ENCODE measurements at places on chromosomes 3 and 15.

- no peak for DNase-seq
Measured at GRCh38 chr15:95025924-95026728, 794.8 kb downstream of the MCTP2 start.

- DNase-seq: no peak
Measured at GRCh38 chr3:10635446-10636076, 130.2 kb upstream of the ATP2B2 start.

DNA sequence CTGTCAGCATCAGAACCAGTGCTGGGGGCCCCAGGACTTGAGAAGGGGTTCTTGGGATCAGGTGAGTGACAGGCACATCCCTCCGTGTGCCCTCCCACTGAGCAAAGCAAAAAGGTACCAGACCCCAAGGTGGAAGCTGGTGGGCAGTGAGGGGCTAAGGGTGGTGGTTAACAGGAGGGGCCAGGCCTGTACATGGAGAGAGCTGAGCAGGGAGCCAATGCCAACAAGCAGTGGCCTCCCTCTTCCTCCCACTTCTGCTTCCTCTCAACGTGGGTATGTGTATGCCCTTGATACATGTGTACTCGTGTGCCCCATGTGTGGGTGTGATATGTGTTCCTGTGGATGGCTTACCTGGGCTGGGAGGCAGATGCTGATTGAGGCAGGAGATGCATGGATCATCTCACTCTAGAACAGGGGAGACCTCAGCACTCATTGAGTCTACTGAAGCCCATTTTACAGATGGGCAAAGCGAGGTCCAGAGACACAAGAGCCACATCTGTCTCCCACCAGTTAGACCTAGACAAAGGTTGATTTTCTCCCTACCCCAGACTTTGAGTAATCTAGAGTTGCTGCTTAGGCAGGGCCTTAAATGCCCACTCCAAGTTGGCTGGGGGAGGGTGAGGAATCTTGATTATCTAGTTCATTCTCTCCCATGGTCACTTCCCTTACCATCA lies 945 bp downstream of the VIPR1 start:
- DNase-seq: no peak

DNA sequence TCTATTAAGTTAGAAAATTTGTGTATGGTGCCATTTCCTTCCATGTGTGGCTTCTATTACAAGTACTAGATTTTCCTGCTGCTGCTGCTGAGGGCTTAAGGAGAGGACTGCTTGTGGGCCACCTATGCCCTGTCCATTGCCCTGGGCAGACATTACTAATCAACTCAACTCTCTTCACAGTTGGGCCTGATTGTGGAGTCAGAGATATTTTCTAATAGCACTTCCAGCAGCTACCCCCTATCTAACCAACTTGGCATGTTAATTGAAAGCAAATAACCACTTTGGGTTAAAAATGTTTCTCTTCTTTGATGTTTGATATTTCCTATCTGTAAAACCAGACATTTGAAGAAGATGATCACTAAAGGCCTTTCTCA lies 242.0 kb downstream of the EDEM1 start:
- no peak for DNase-seq

DNA sequence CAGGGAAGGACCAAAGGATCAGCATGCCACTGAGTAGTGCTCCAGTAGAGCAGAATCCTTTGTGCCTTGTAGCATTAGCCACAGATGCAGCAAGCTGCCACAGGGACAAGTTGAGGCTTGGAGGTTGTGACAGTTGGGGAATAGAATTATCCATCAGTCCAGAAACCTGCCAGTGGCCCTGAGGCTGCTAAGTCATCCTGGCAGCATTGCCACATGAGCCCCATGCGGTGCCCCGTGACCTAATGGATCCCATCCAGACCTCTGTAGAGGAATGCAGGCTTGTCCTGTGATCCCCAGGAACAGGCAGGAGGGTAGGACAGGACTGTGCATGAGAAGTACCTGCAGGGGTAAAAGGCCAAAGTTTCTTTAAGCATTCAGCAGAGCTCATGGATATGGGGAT lies 51.7 kb downstream of the BOC start:
- DNase-seq: no peak

- DNase-seq: peak; percentile 57
Measured at GRCh38 chr3:194472290-194472920, 14.4 kb downstream of the ATP13A3 start.

Data from muscle of arm (tissue), 14 donors.